ENCODE measurements at places on chromosomes 12 and 14.

- DNase-seq: no peak
Observed at GRCh38 chr12:123114304-123115083, 36.4 kb downstream of the PITPNM2 start.

- DNase-seq: no peak
Observed at GRCh38 chr14:21771671-21772070, 98.1 kb upstream of the OR4E1 start.

- DNase-seq: no peak
Observed at GRCh38 chr12:89200217-89200616, 152.1 kb downstream of the DUSP6 start.

GRCh38 chr14:93002851-93003298 is 79.9 kb downstream of the CHGA start:
- DNase-seq: no peak

GRCh38 chr14:55306938-55307589 is 35.8 kb downstream of the FBXO34 start:
- peak; percentile 81 for DNase-seq

- DNase-seq: no peak
Observed at GRCh38 chr12:42450248-42450647, 124.3 kb downstream of the PPHLN1 start.

GRCh38 chr12:101491329-101491728 is 16.2 kb downstream of the SPIC start:
- DNase-seq: no peak

Measured in NCI-H1417 treated with DMSO at 0.1 percent for 48 hours (cell line).